ENCODE measurements at places on chromosomes 4 and X.
A peak's percentile ranks its signal among the peaks of the same experiment; 100 is the strongest.

DNA sequence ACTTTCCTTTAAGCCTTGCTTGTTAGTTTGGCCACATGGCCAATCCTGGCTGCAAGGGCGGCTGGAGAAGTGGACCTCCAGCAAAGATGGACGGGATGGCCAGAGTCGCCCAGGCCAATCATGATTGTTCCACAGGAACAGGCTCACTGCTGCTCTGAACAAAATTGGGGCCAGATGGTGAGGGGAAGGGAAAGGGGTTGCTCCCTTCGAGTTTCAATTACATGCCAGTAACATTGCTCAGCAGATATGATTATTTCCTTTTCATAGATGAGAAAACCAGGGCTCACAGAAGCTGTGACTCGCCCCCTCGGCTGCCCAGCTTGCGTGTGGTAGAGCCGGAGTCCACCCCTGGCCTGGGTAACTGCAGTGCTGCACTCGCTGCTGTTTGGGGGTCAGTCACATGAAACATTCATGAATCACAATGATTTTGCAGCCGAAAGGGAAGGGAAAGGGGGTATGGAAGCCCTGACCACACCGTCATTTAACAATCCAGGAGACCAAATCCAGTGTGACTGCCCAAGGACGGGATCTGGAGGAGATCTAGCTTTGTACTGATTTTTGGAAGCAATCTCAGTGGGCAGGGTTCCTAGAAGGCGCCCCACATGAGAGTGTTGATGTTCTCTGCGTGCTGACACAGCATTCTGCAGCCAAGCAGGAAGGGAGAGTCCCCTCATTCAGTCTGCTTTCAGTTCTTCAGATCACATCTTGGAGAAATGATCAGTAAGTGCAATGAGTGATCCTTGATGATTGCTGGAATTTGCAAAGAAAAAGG, 77.3 kb upstream of the MSX1 start:
- no peak for DNase-seq

- DNase-seq: peak; percentile 65
Measured at GRCh38 chrX:128436397-128437103, 384.3 kb upstream of the ACTRT1 start.

DNA sequence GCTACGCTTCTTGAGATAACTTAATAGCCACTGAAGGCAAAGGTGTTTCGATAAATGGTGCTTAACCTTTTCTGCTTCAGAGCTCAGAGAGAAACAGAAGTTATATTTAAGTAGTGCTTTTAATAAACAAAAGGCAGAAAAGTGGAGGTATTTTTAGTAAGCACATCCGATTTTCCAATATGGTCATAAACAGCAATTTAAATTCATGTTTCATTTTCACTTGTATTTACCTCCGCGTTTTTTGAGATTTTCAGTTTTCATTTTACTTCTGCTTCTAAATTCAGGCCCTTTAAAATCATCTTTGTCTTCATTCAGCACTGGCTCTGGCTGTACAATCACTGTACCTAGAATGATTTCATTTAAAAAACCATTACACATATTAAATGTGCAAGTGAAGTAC, 92.4 kb downstream of the ATRX start:
- no peak for DNase-seq

GRCh38 chrX:40506201-40506985, 74.4 kb upstream of the ATP6AP2 start:
- no peak for DNase-seq

- DNase-seq: no peak
Measured at GRCh38 chr4:80243274-80244018, 23.0 kb upstream of the FGF5 start.

GRCh38 chr4:153438916-153439756, 27.0 kb upstream of the TMEM131L start:
- no peak for DNase-seq
